Esophagus muscularis mucosa (tissue), 4 donors: ENCODE measurements at places on chromosomes 1 and 21. TPM values are rescaled to one million over a fixed set of nuclear protein-coding genes. Genes with fewer than 3 reads are reported as not detected.

The PSRC1 gene
- total RNA-seq, result 12.5 TPM

The EPHA8 gene
- total RNA-seq, result not detected

The HTR6 gene
- not detected for total RNA-seq

The PRELP gene
- total RNA-seq, result 161 TPM

The DEPDC1 gene
- under 0.01 TPM for total RNA-seq
